ENCODE measurements at places on chromosomes 4 and X. TPM values are rescaled to one million over a fixed set of nuclear protein-coding genes. Genes with fewer than 3 reads are reported as not detected.

The SFRP2 gene
- 49.3 TPM for total RNA-seq

The ADH4 gene
- total RNA-seq: 2.8 TPM

The MAPK10 gene
- 7.0 TPM for total RNA-seq

The MAGEC2 gene
- not detected for total RNA-seq

The RBMXL3 gene
- total RNA-seq: not detected

The CT45A7 gene
- not detected for total RNA-seq

The MEPE gene
- total RNA-seq: not detected

The PLXNB3 gene
- 5.4 TPM for total RNA-seq

The ASMT gene
- not detected for total RNA-seq

The F9 gene
- not detected for total RNA-seq

The TENM3 gene
- total RNA-seq: 2.2 TPM

The ARMCX4 gene
- total RNA-seq: 6.9 TPM

The SSX2B gene
- total RNA-seq: not detected

The CT45A2 gene
- total RNA-seq: not detected

The FNIP2 gene
- 69.0 TPM for total RNA-seq

The IRF2 gene
- total RNA-seq: 51.3 TPM

The PNCK gene
- total RNA-seq: 1.1 TPM

The KLF3 gene
- 153 TPM for total RNA-seq

The UGT2B7 gene
- 5.2 TPM for total RNA-seq

The RBM41 gene
- 21.3 TPM for total RNA-seq

The ADH1A gene
- total RNA-seq: 0.49 TPM

The ZRSR2 gene
- total RNA-seq: 9.1 TPM

The CD38 gene
- 1.1 TPM for total RNA-seq

The PFKFB1 gene
- total RNA-seq: 0.34 TPM

The MAGEB17 gene
- not detected for total RNA-seq

The TASL gene
- total RNA-seq: 0.40 TPM

The KIF4A gene
- total RNA-seq: 2.2 TPM

The PLP1 gene
- 16.7 TPM for total RNA-seq

The ABCG2 gene
- total RNA-seq: 32.5 TPM

The DCHS2 gene
- total RNA-seq: 1.5 TPM

The ARAP2 gene
- 22.3 TPM for total RNA-seq

The TLL1 gene
- total RNA-seq: 1.9 TPM

The C4orf50 gene
- total RNA-seq: 0.09 TPM

The RBM10 gene
- 35.7 TPM for total RNA-seq

The ITGB1BP2 gene
- 0.61 TPM for total RNA-seq

The SLC7A11 gene
- total RNA-seq: 4.1 TPM

All from left colon (tissue), 2 donors.